Fibroblast of lung (primary cell): ENCODE measurements at places on chromosomes 1 and 21. TPM values are rescaled to one million over a fixed set of nuclear protein-coding genes. Genes with fewer than 3 reads are reported as not detected.

RAB7B gene
- total RNA-seq, result 5.4 and 9.1 TPM in 2 replicates

GRCh38 chr1:172556461-172556860 lies 23.5 kb downstream of the SUCO start:
- H3K4me3 ChIP-seq, result no peak overlapping the region
- no peaks in the 10 kb centered on the region for H3K4me1 ChIP-seq
- H3K27me3 ChIP-seq, result no peaks in the 10 kb centered on the region
- no peak overlapping the region for H3K27ac ChIP-seq
- no peaks in the 10 kb centered on the region for H3K36me3 ChIP-seq

NGF gene
- total RNA-seq, result 4.0 and 8.5 TPM in 2 replicates

PEX11B gene
- total RNA-seq, result 21.1 and 28.2 TPM in 2 replicates

GRCh38 chr1:106960412-106960811 lies 96.1 kb upstream of the PRMT6 start:
- no peaks in the 10 kb centered on the region for H3K4me1 ChIP-seq
- H3K27me3 ChIP-seq, result no peaks in the 10 kb centered on the region
- no peaks in the 10 kb centered on the region for H3K36me3 ChIP-seq
- H3K27ac ChIP-seq, result no peak overlapping the region

- no peaks in the 10 kb centered on the region for H3K4me1 ChIP-seq
- no peak overlapping the region for H3K4me3 ChIP-seq
- DNase-seq, result peak; percentile 45
- no peak overlapping the region for H3K27ac ChIP-seq
These were observed 52.8 kb downstream of the DPT start for GRCh38 chr1:168676029-168676812.

DNA sequence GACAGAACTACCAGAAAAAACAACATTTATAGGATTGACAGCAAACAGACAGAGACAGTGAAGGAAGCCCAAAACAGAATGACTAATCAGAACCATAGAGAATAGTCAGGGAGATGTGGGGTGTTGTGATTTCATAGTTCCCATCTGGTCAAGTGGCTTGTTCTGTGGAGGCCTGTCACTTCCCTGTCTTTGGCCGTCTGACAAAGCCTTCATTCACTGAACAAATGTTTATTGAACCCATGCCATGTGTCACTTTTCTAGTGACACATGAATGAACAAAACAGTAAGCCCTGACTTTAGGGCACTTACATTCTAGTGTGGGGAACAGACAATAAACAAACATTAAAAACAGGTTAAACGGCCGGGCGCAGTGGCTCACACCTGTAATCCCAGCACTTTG lies 3.2 kb upstream of the SRRM1 start:
- H3K27me3 ChIP-seq, result no peaks in the 10 kb centered on the region
- no peaks in the 10 kb centered on the region for H3K36me3 ChIP-seq
- H3K27ac ChIP-seq, result no peak overlapping the region
- H3K4me3 ChIP-seq, result no peak overlapping the region

DNA sequence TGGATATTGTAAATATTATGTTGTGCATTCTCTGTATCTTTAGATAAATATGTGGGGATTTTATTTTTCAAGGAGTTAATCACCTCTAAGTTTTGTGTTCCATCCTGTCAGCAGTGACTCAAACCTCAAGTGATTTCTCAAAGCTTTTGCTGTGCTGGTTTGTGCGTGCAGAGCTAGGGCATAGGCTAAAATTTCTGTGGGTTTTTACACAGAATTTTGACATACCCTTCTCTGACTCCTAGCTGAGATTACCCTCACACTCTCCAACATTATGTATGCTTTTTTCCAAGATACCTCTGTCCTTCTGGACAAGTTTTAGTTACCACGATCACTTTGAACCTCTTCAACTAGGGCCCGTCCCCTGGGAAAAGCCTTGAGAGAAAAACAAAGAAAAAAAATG lies 384.9 kb downstream of the NCAM2 start:
- no peak overlapping the region for H3K4me3 ChIP-seq
- peak; percentile 50 for DNase-seq
- no peaks in the 10 kb centered on the region for H3K36me3 ChIP-seq

SLAMF7 gene
- total RNA-seq, result not detected in 2 replicates

IL12RB2 gene
- not detected in 2 replicates for total RNA-seq

IL19 gene
- total RNA-seq, result not detected in 2 replicates

NBPF6 gene
- not detected in 2 replicates for total RNA-seq

C1QB gene
- total RNA-seq, result not detected in 2 replicates

LSM10 gene
- total RNA-seq, result 13.9 and 19.2 TPM in 2 replicates

MYOG gene
- not detected in 2 replicates for total RNA-seq
